ENCODE measurements at places on chromosomes 5 and 9. TPM values are rescaled to one million over a fixed set of nuclear protein-coding genes. Genes with fewer than 3 reads are reported as not detected.

The RNF208 gene
- 1.8 TPM for total RNA-seq

The TICAM2 gene
- 1.4 TPM for total RNA-seq

The SELENOP gene
- 0.10 TPM for total RNA-seq

The EPB41L4B gene
- total RNA-seq, result 5.9 TPM

The PCDHA2 gene
- total RNA-seq, result 0.03 TPM

The TTC16 gene
- total RNA-seq, result not detected

The CYLC2 gene
- not detected for total RNA-seq

Data from A549 treated with DMSO at 1 μM for 4 hours (cell line).